ENCODE measurements at places on chromosomes 2 and 18. TPM values are rescaled to one million over a fixed set of nuclear protein-coding genes. Genes with fewer than 3 reads are reported as not detected.

ALPG gene
- 1.2 TPM for total RNA-seq

CIB4 gene
- not detected for total RNA-seq

GRCh38 chr2:112087346-112088020 lies 32.4 kb downstream of the TMEM87B start:
- H3K27me3 ChIP-seq, result no peaks in the 10 kb centered on the region
- no peak overlapping the region for H3K4me3 ChIP-seq
- peaks cover 48% of the 10 kb centered on the region for H3K36me3 ChIP-seq
- H3K4me1 ChIP-seq, result no peaks in the 10 kb centered on the region

GRCh38 chr18:75160364-75160763 lies 48.6 kb downstream of the PTGR3 start:
- H3K4me3 ChIP-seq, result no peak overlapping the region
- H3K4me1 ChIP-seq, result no peaks in the 10 kb centered on the region
- DNase-seq, result no peak

PCARE gene
- not detected for total RNA-seq

FN1 gene
- total RNA-seq, result 42.5 TPM

DNA sequence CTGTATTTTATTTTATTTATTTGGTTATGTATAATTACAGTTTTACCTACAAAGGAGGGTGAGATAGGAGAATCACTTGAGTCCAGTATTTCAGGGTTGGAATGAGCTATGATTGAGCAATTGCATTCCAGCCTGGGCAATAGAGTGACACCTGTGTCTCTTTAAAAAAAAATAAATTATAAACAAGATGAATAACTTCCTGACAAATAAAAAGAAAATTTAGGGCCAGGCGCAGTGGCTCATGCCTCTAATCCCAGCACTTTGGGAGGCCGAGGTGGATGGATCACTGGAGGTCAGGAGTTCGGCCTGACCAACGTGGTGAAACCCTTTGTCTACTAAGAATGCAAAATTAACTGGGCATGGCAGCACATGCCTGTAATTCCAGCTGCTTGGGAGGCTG lies 17.3 kb downstream of the MTA3 start:
- peak; percentile 97 for DNase-seq
- H3K27ac ChIP-seq, result peak overlapping the region; percentile 79
- H3K36me3 ChIP-seq, result peaks cover 53% of the 10 kb centered on the region
- peaks cover 33% of the 10 kb centered on the region for H3K4me1 ChIP-seq
- H3K27me3 ChIP-seq, result no peaks in the 10 kb centered on the region

DNA sequence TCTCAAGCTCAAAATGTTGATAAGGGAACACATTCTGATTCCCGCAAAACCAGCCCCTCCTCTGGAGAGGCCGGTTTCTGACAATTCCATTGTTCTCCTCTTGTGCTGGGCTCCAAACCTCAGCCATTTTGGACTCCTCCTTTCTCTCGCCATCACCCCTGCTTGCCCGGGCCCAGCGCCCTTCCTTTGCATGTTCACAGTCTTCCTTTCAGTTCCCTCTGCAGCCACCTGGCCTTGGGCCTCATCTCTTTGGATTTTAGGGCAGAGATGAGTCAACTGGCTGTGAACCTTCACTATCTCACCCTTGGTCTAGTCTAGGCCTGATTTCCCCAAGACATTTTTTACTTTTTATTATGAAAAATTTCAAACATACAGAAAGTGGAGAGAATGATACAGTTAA lies 155.9 kb upstream of the MAP3K20 start:
- H3K27me3 ChIP-seq, result no peaks in the 10 kb centered on the region
- no peak overlapping the region for H3K27ac ChIP-seq
- H3K4me1 ChIP-seq, result peaks cover 14% of the 10 kb centered on the region
- no peak for DNase-seq
- H3K4me3 ChIP-seq, result no peak overlapping the region

HOXD13 gene
- not detected for total RNA-seq

DNAJC5G gene
- total RNA-seq, result not detected

DNA sequence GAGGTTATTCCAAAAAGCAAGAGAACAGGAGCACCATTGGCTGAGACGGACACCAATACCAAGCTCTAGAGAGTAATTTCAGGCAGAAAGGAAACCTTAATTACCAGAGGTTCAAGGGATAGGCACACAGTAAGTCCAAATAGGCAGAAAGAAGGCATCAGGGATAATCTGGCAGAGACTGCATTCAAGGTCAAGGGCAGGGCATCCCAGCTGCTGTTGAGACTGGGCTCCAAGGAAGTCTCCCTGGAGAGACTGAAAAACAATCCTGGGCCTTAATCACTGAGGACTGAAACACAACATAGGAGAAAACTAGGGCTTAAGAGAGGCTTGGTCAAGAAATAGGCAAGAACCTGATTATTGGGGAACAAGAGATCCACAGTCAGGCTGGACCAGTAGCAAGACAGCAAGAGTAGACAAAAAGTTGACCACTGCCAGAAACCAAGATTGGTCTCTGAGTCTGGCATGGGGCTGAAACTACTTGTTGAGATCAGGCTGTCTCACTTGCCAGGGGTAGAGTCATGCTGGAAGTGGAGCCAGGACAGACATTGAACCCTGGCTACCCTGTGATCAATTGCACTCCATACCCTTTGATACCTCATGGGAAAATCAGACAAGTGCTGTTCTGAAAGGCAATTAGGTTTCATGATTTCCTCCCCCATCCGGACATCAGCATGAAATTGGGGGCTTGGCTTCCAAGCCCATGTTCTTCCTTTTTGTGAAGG lies 193.2 kb upstream of the TNP1 start:
- H3K4me1 ChIP-seq, result no peaks in the 10 kb centered on the region
- no peak overlapping the region for H3K4me3 ChIP-seq
- 0 out of 2 replicates have a peak, but pooled peaks cover under 1% of the 10 kb centered on the region for H3K27me3 ChIP-seq
- H3K27ac ChIP-seq, result no peak overlapping the region

- no peaks in the 10 kb centered on the region for H3K27me3 ChIP-seq
- DNase-seq, result no peak
- no peak overlapping the region for H3K4me3 ChIP-seq
- no peaks in the 10 kb centered on the region for H3K36me3 ChIP-seq
These were observed 51.3 kb downstream of the GTF2A1L start for GRCh38 chr2:48668992-48669391.

DCC gene
- not detected for total RNA-seq

DNA sequence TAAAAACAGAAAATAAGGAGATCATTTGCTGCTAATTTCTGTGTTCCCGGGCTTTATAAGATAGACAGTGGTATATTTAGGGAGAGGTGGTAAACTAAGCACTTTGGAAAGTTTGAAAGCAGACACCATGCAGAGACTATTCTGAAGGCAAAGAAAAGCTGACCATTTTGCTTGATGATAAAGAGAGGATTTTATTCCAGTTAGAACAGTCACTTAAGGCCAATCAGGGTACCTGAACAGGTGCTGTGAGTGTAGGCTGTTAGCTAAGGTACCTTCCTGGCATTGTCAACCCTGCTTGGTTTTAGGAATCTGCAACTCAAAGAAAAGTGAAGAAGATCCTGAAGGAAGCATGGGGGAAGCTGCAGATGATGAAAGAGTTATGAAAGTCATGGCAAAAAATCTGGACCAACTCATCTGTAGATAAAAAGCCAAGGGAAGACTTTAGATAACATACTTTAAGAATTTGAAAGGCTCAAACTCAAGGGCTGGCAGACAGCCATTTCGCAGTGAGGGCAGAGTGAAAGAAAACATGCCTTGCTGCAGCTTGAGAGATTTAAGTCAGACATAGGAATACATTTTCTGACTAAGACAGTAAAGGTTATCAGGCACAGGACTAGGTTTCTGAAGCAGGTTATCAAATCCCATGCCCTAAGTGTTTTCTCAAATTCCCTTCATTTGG lies 80.1 kb upstream of the ARL5A start:
- H3K36me3 ChIP-seq, result no peaks in the 10 kb centered on the region
- no peaks in the 10 kb centered on the region for H3K27me3 ChIP-seq
- no peaks in the 10 kb centered on the region for H3K4me1 ChIP-seq
- H3K27ac ChIP-seq, result no peak overlapping the region
- H3K4me3 ChIP-seq, result no peak overlapping the region

- H3K27me3 ChIP-seq, result no peaks in the 10 kb centered on the region
- peaks cover 4% of the 10 kb centered on the region for H3K36me3 ChIP-seq
- H3K4me1 ChIP-seq, result peaks cover 22% of the 10 kb centered on the region
- no peak overlapping the region for H3K27ac ChIP-seq
- DNase-seq, result no peak
These were observed 18.1 kb downstream of the RAB31 start for GRCh38 chr18:9726175-9726574.

DNA sequence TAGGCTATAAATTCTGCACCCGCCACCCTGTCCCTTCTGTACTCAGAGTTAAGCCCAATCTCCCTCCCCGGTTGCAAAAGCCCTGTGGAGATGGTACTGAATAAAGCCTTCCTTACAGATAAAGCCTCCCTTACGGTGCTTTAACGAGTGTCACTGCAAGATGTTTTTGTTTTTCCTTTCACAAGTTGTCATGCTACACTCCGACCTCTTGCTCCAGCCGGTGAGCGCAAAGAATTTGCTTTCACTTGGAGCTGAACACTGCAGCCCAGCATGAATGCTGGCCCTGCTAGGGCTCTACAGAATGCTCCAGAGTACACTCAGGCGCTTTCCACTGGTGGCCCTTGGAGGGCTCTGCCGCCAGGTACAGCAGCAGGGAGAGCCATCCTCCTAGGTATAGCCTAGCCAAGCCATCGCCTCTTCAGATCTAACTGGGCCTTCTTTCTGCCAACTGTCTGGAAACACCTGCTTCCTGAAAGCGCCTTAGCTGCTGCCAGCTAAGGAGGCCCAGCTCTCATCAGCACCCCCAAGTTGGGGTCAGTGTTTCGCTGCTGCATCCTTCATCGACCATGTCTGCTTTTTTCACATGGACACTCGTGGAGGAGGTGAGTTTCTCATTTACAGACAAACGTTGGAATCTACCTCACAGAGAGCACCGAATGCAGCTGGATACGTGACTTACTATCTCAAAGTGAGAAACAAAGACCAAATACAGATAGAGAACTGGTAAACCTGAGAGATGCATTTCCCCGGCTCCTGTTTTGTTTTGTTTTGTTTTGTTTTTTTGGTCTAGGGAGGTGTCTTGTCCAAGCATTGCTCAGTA lies 13.4 kb upstream of the CREG2 start:
- no peaks in the 10 kb centered on the region for H3K36me3 ChIP-seq
- no peak overlapping the region for H3K27ac ChIP-seq
- no peak for DNase-seq
- H3K4me3 ChIP-seq, result no peak overlapping the region

DNA sequence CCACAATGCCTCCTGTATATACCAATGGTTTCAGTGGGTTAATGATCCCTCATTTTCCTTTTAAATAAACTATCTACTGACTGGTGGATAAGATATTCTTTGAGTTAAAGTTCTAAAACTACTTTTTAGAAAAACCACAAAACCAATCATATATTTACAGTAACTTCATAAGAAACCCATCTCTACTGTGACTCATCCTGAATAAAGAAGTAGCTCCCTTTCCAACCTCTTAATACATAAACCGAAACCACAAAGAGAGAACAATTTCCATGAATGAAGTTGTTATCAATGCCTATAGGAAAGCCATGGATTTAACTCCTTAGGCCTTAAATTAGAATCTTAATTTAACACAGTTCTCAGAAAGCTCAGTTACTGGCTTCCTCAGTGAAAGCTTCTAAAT lies 227.0 kb upstream of the SMAD7 start:
- no peak overlapping the region for H3K27ac ChIP-seq
- no peak overlapping the region for H3K4me3 ChIP-seq
- H3K4me1 ChIP-seq, result 0 out of 2 replicates have a peak, but pooled peaks cover 5% of the 10 kb centered on the region
- no peaks in the 10 kb centered on the region for H3K36me3 ChIP-seq
- no peaks in the 10 kb centered on the region for H3K27me3 ChIP-seq

GRCh38 chr18:62637807-62638687 lies 77.3 kb upstream of the PHLPP1 start:
- no peak overlapping the region for H3K4me3 ChIP-seq
- H3K27ac ChIP-seq, result no peak overlapping the region
- H3K4me1 ChIP-seq, result peaks cover 17% of the 10 kb centered on the region
- no peaks in the 10 kb centered on the region for H3K36me3 ChIP-seq
- no peaks in the 10 kb centered on the region for H3K27me3 ChIP-seq

RBM43 gene
- 4.8 TPM for total RNA-seq

SPP2 gene
- total RNA-seq, result not detected

YES1 gene
- 111 TPM for total RNA-seq

- no peak for DNase-seq
- no peak overlapping the region for H3K4me3 ChIP-seq
- no peaks in the 10 kb centered on the region for H3K4me1 ChIP-seq
- H3K27ac ChIP-seq, result no peak overlapping the region
- no peaks in the 10 kb centered on the region for H3K27me3 ChIP-seq
- no peaks in the 10 kb centered on the region for H3K36me3 ChIP-seq
These were observed 5.7 kb downstream of the EHD3 start for GRCh38 chr2:31239593-31240177.

THSD7B gene
- total RNA-seq, result not detected

DNA sequence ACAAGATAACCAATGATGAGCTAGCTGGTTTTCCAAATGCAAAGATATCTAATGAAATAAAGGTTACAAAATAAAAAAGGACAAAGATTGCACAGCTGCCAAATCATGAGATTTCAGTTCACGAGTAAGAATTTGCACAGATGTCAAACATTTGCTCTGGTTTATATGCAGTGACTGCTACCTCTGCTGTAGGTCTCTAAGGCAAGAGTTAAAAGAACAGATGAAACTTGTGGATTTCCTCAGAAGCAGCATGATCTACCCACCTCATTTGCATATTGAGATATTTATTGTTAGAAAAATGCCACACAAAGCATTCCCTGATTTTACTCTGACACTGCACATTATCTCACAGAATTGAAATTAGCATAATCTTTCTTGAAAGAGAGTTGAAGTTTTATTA lies 763.2 kb upstream of the ZEB2 start:
- no peak for DNase-seq
- no peaks in the 10 kb centered on the region for H3K27me3 ChIP-seq

DTNA gene
- total RNA-seq, result not detected

GRCh38 chr2:53075760-53076159 lies 691.8 kb upstream of the CHAC2 start:
- no peaks in the 10 kb centered on the region for H3K4me1 ChIP-seq
- H3K27ac ChIP-seq, result no peak overlapping the region
- no peak for DNase-seq
- no peaks in the 10 kb centered on the region for H3K36me3 ChIP-seq

GRCh38 chr2:220985561-220985960 lies 586.5 kb downstream of the EPHA4 start:
- H3K4me3 ChIP-seq, result no peak overlapping the region
- DNase-seq, result no peak
- no peak overlapping the region for H3K27ac ChIP-seq

UGT1A5 gene
- total RNA-seq, result 91.2 TPM

- no peak for DNase-seq
- H3K27ac ChIP-seq, result no peak overlapping the region
- H3K27me3 ChIP-seq, result no peaks in the 10 kb centered on the region
These were observed 62.5 kb downstream of the DAW1 start for GRCh38 chr2:227933884-227934283.

- H3K4me3 ChIP-seq, result no peak overlapping the region
- H3K4me1 ChIP-seq, result peaks cover 25% of the 10 kb centered on the region
- H3K27me3 ChIP-seq, result no peaks in the 10 kb centered on the region
- no peak for DNase-seq
- H3K27ac ChIP-seq, result peak overlapping the region; percentile 87
These were observed 23.7 kb upstream of the CD28 start for GRCh38 chr2:203682688-203683130.

Data from PC-9 (cell line).